Activated naive CD8-positive, alpha-beta T cell treated with anti-CD3 and anti-CD28 coated beads for 36 hours (primary cell): ENCODE measurements at places on chromosomes 11 and 22.
A peak's percentile ranks its signal among the peaks of the same experiment; 100 is the strongest.

DNA sequence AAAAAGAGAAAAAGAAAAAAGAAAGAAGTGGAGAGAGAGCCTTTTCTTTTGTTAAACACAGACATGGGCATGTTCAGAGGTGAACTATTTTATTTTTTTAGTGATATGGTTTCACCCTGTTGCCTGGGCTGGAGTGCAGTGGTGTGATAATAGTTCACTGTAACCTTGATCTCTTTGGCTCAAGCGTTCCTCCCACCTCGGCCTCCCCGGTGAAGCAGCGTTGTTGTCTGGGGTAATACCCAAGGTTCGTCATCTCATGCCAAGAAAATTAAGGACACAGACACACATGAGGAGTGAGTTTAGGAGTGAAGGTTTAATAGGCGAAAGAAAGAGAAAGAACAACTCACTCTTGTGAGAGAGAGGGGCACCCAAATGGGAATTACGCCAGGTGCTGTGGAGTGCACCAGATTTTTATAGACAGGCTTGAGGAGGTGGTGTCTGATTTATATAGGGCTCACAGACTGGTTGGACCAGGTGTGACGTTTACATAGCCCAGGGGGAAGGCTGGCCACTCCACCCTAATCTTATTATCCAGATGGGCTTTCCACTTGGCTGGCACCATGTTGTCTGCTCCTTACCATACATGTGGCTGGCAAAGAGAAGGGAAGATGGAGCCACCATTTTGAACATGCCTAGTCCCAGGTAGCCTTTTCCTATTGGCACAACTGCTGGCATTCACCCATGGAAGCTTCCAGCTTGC lies 42.3 kb downstream of the GRAMD1B start:
- no peak overlapping the region for H3K27ac ChIP-seq
- peaks cover 2% of the 10 kb centered on the region for H3K4me1 ChIP-seq
- H3K36me3 ChIP-seq, result no peaks in the 10 kb centered on the region
- no peak overlapping the region for H3K4me3 ChIP-seq
- DNase-seq, result no peak

DNA sequence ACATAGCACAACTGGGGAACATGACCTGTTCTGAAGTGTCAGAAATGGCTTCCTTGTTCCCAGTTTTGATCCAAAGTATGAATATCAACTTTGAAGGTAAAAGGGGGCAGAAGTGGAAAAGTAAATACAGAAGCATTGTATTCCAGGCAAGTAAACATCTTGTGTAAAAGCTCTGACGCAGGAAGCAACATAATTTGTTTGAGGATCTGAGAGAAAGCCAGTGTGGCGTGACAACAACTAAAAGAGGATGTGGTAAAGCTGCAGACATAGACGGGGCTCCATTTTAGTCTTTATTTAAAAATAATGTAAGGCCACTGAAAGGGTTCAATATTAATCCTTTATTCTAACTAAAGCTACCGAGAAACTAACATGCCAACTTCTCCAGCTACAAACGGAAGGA lies 310.2 kb downstream of the DLG2 start:
- H3K27ac ChIP-seq, result no peak overlapping the region
- no peaks in the 10 kb centered on the region for H3K4me1 ChIP-seq
- peaks cover 3% of the 10 kb centered on the region for H3K27me3 ChIP-seq
- no peak for DNase-seq
- H3K36me3 ChIP-seq, result no peaks in the 10 kb centered on the region
- H3K4me3 ChIP-seq, result no peak overlapping the region

DNA sequence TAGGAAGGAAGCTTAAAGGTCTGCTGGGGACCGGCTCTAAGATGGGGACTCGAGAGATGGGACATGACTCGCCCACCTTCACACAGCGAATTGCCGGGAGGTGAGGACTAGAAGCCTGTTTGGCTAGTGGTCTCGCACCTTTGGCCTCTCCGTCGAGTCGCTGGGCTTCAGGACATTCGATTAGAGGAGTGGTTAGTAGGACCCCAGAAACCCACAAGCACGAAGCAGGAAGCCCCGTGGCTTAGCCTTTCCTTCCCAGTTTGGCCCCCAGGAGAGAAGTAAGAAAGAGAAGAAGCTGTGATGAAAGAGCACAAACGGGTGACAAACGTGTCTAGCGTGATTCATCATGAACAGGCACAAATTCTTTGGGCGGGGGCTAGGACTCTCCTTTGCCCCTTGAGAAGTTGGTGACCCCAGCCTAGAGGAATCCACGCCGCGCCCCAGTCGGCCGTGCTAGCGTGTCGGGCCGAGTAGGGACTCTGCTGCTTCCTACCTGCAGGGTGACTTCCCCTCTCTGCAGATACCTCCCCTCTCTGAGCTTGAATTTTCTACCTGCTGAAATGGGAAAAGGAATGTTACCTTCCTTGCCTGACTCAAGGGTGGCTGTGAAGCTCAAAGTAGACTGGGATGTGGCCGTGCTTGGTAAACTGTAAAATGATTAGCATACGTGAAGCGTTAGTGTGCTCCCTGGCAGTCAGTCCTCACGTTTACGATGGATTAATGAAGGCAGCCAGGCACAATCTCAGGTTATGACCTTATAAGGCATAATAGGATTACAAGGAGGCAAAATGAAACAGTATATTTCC lies 1.1 kb upstream of the ADM start:
- DNase-seq, result no peak
- H3K27me3 ChIP-seq, result peaks cover 71% of the 10 kb centered on the region
- peak overlapping the region; percentile 69 for H3K27ac ChIP-seq
- H3K4me1 ChIP-seq, result peaks cover 30% of the 10 kb centered on the region
- peak overlapping the region; percentile 96 for H3K4me3 ChIP-seq

DNA sequence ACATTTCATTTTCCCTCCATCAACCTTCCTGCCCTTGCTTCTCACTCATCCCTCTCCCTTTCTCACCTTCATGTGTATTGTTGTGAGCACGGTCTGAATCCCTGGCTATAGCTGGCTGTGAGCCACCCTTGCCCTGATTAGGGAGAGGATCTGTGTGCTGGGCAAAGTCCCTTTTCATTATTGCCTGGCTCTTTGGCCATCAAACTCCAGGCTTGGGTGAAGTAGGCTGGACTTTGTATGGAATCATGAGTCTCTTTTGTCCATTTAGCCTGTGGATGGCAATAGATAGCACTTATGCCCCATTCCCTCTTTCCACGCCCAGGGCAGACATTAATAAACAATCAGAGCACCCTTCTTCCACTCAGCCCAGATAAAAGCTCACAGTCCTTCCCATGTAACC lies 6.7 kb downstream of the MYO18B start:
- peaks cover 3% of the 10 kb centered on the region for H3K36me3 ChIP-seq
- no peak overlapping the region for H3K4me3 ChIP-seq
- no peak for DNase-seq
- H3K27ac ChIP-seq, result peak overlapping the region; percentile 36

GRCh38 chr11:111617286-111617685 lies 15.0 kb downstream of the SIK2 start:
- no peak overlapping the region for H3K4me3 ChIP-seq
- H3K4me1 ChIP-seq, result peaks cover 1% of the 10 kb centered on the region
- no peaks in the 10 kb centered on the region for H3K27me3 ChIP-seq
- H3K36me3 ChIP-seq, result peaks cover 10% of the 10 kb centered on the region

- peak overlapping the region; percentile 95 for H3K27ac ChIP-seq
- peak overlapping the region; percentile 87 for H3K4me3 ChIP-seq
- peak; percentile 93 for DNase-seq
- H3K4me1 ChIP-seq, result peaks cover 57% of the 10 kb centered on the region
These were observed 1.5 kb downstream of the LGALS1 start for GRCh38 chr22:37676736-37677492.

DNA sequence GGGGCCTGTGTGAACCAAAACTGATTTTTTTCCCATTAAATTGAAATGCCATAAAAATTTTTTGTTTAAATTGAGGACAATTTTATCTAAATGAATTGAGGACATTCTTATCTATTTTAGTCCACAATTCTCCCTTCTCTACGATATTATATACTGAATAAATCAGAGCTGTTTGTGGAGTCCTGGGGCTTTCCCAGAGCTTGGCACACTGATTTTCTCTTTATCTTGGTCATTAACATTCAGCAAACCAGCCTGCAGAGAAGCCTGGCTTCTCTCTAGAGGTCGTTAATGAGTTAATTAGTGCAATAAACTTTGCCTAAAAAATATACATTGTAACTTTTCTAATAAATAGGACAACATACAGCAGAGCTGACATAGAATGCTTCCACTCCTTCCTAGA lies 615.7 kb downstream of the NELL1 start:
- no peaks in the 10 kb centered on the region for H3K36me3 ChIP-seq
- H3K27ac ChIP-seq, result no peak overlapping the region
- no peaks in the 10 kb centered on the region for H3K4me1 ChIP-seq
- H3K4me3 ChIP-seq, result no peak overlapping the region
- no peak for DNase-seq

DNA sequence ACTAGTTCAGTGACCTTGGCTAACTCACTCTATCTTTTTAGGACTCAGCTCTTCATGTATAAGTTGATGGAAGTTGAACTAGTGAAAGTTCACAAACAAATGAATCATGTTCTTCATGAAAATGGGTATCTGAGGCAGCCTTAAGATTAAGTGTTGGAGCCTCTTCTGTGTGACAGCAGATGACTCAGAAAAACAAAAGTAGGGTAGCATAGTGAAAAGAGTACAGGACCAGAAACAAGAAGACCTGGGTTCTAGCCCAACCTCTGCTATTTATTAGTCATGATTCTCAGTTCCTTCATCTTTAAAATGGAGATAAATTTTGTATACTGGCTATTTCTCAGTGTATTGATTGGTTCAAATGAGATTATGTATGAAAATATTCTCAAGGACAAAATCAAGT lies 60.2 kb downstream of the USP35 start:
- peaks cover 2% of the 10 kb centered on the region for H3K4me1 ChIP-seq
- no peak overlapping the region for H3K4me3 ChIP-seq
- no peak overlapping the region for H3K27ac ChIP-seq
- H3K36me3 ChIP-seq, result no peaks in the 10 kb centered on the region
- no peaks in the 10 kb centered on the region for H3K27me3 ChIP-seq
- no peak for DNase-seq

DNA sequence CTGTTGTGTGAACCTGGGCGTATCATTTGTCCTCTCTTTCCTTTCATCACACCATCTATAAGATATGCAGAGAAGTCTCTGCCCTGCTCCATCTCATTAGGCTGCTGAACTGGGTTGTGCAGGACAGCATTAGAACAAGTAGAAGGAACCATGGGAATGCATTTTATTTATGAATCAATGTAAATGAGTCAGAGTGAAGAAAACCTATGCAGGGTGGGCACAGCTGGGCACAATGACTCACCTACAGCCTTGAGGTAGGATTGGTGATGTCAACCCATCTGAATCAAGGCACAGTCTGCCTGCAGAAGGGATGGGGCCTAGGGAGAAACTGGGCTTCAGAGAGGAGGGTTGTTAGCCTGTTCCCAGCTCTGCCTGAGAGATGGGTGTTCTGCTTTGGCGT lies 123.4 kb downstream of the CSNK2A3 start:
- DNase-seq, result no peak
- H3K36me3 ChIP-seq, result no peaks in the 10 kb centered on the region
- peaks cover 12% of the 10 kb centered on the region for H3K27me3 ChIP-seq
- H3K4me3 ChIP-seq, result no peak overlapping the region
- no peak overlapping the region for H3K27ac ChIP-seq

DNA sequence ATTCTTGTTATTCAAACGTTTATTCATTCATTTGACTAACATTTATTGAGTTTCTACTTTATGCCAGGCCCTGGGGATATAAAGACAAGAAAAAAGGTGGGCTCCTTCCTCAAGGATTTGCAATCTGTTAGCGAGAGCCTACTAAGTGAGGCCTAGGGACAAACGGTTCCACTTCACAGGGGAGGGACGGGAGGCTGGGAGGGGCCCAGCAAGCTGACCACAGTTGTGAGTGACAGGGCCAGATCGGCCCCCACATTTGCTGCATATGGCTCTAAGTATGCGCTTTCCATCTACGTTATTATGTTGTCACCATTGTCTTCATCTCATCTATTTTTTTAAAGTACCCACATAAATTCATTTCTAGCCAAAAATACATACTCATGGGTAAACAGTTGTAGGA lies 271.1 kb downstream of the BUD13 start:
- no peak overlapping the region for H3K4me3 ChIP-seq
- peaks cover 53% of the 10 kb centered on the region for H3K27me3 ChIP-seq
- no peaks in the 10 kb centered on the region for H3K4me1 ChIP-seq
- H3K27ac ChIP-seq, result no peak overlapping the region
- no peaks in the 10 kb centered on the region for H3K36me3 ChIP-seq

- DNase-seq, result no peak
- no peaks in the 10 kb centered on the region for H3K36me3 ChIP-seq
- H3K27ac ChIP-seq, result no peak overlapping the region
- no peak overlapping the region for H3K4me3 ChIP-seq
- no peaks in the 10 kb centered on the region for H3K4me1 ChIP-seq
These were observed 40.1 kb downstream of the TRIM29 start for GRCh38 chr11:120097721-120098385.

DNA sequence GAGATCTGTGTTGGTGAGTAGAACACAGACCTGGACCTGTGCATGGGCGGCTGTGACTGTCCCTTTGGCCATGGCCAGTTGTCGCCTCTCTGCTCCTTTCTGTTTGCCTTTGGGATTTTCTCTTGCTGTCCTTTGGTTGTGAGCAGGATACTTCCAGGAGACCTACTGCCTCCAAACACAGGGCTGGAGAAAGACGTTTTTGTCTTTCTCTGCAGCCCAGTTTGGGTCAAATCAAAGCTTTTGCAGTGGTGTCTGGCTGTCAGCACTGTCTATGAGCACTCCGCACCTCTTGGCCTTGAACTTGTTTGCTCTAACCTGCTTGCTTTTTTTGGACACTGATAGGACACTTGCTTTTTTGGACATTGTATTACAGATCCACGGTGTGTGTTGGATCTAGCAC lies 108.9 kb upstream of the SORL1-AS1 start:
- peaks cover 36% of the 10 kb centered on the region for H3K36me3 ChIP-seq
- DNase-seq, result no peak
- H3K4me3 ChIP-seq, result no peak overlapping the region
- no peaks in the 10 kb centered on the region for H3K27me3 ChIP-seq
- no peak overlapping the region for H3K27ac ChIP-seq
- peaks cover 55% of the 10 kb centered on the region for H3K4me1 ChIP-seq

GRCh38 chr11:78876676-78877075 lies 302.0 kb upstream of the NARS2 start:
- H3K27me3 ChIP-seq, result peaks cover 8% of the 10 kb centered on the region
- no peaks in the 10 kb centered on the region for H3K4me1 ChIP-seq
- H3K27ac ChIP-seq, result no peak overlapping the region
- peaks cover 1% of the 10 kb centered on the region for H3K36me3 ChIP-seq
- DNase-seq, result no peak
- H3K4me3 ChIP-seq, result no peak overlapping the region

GRCh38 chr11:73242251-73243092 lies 24.4 kb downstream of the P2RY2 start:
- no peaks in the 10 kb centered on the region for H3K4me1 ChIP-seq
- peaks cover 11% of the 10 kb centered on the region for H3K27me3 ChIP-seq
- H3K4me3 ChIP-seq, result no peak overlapping the region

GRCh38 chr11:96237766-96238266 lies 105.2 kb downstream of the MAML2 start:
- H3K27ac ChIP-seq, result no peak overlapping the region
- no peak overlapping the region for H3K4me3 ChIP-seq

GRCh38 chr11:105577641-105578040 lies 32.2 kb upstream of the GRIA4 start:
- no peaks in the 10 kb centered on the region for H3K36me3 ChIP-seq
- H3K4me1 ChIP-seq, result no peaks in the 10 kb centered on the region
- no peaks in the 10 kb centered on the region for H3K27me3 ChIP-seq
